Mesothelial cell of epicardium (in vitro differentiated cells): ENCODE measurements at places on chromosomes 2 and 18. TPM values are rescaled to one million over a fixed set of nuclear protein-coding genes. Genes with fewer than 3 reads are reported as not detected.

APCDD1 gene
- 104 to 111 TPM (median 107 TPM) in 3 replicates for total RNA-seq

ALPI gene
- total RNA-seq, result not detected in 3 replicates

IL36G gene
- not detected in 3 replicates for total RNA-seq

TSGA10 gene
- 10.5 to 11.3 TPM (median 11.3 TPM) in 3 replicates for total RNA-seq

FBXO48 gene
- total RNA-seq, result 0.72 to 0.77 TPM (median 0.75 TPM) in 3 replicates

EMILIN1 gene
- total RNA-seq, result 170 to 179 TPM (median 172 TPM) in 3 replicates

DSC3 gene
- 29.1 to 32.6 TPM (median 30.9 TPM) in 3 replicates for total RNA-seq

CAPN13 gene
- 0.14 to 0.24 TPM in 2 of 3 replicates, not detected in the other for total RNA-seq

RGPD3 gene
- 0.09 to 0.18 TPM (median 0.18 TPM) in 3 replicates for total RNA-seq

C2orf78 gene
- total RNA-seq, result not detected in 3 replicates

ZNF385B gene
- total RNA-seq, result 0.11 to 0.20 TPM in 2 of 3 replicates, not detected in the other

TRIM43 gene
- total RNA-seq, result not detected in 3 replicates

TM4SF20 gene
- total RNA-seq, result not detected in 3 replicates

ATG4B gene
- 125 to 135 TPM (median 133 TPM) in 3 replicates for total RNA-seq

CBLN2 gene
- 0.53 TPM in 1 of 3 replicates, not detected in the others for total RNA-seq

IL36A gene
- not detected in 3 replicates for total RNA-seq

TOGARAM2 gene
- 0.16 to 0.40 TPM (median 0.38 TPM) in 3 replicates for total RNA-seq

PUS10 gene
- 5.4 to 6.2 TPM (median 5.6 TPM) in 3 replicates for total RNA-seq

C2orf80 gene
- total RNA-seq, result not detected in 3 replicates

SP110 gene
- 28.8 to 30.9 TPM (median 29.6 TPM) in 3 replicates for total RNA-seq

GNLY gene
- 0.43 TPM in 1 of 3 replicates, not detected in the others for total RNA-seq

IMPACT gene
- total RNA-seq, result 46.5 to 54.0 TPM (median 52.2 TPM) in 3 replicates

CNDP1 gene
- total RNA-seq, result 0.40 to 0.75 TPM (median 0.41 TPM) in 3 replicates

ABHD1 gene
- 0.95 to 1.5 TPM (median 0.99 TPM) in 3 replicates for total RNA-seq

AQP12A gene
- not detected in 3 replicates for total RNA-seq

SERPINB3 gene
- not detected in 3 replicates for total RNA-seq

ACSL3 gene
- total RNA-seq, result 74.5 to 84.3 TPM (median 81.6 TPM) in 3 replicates

LIMS1 gene
- 45.1 to 46.6 TPM (median 46.5 TPM) in 3 replicates for total RNA-seq

ZFP36L2 gene
- 93.6 to 100 TPM (median 98.3 TPM) in 3 replicates for total RNA-seq

PDE11A gene
- 22.9 to 25.6 TPM (median 23.9 TPM) in 3 replicates for total RNA-seq

CD207 gene
- not detected in 3 replicates for total RNA-seq

CRYGD gene
- not detected in 3 replicates for total RNA-seq

FOXI3 gene
- 0.24 to 0.40 TPM (median 0.27 TPM) in 3 replicates for total RNA-seq

VAMP5 gene
- total RNA-seq, result 2.5 to 3.7 TPM (median 3.4 TPM) in 3 replicates

ALK gene
- total RNA-seq, result 0.09 to 0.23 TPM (median 0.13 TPM) in 3 replicates

KATNAL2 gene
- 7.0 to 8.9 TPM (median 8.9 TPM) in 3 replicates for total RNA-seq

UGGT1 gene
- 38.1 to 46.5 TPM (median 41.8 TPM) in 3 replicates for total RNA-seq

CNGA3 gene
- not detected in 3 replicates for total RNA-seq

NCKAP5 gene
- 2.1 to 3.4 TPM (median 2.2 TPM) in 3 replicates for total RNA-seq

IWS1 gene
- 47.0 to 47.9 TPM (median 47.6 TPM) in 3 replicates for total RNA-seq
